Fibroblast of skin of right quadriceps (primary cell): ENCODE measurements at places on chromosomes 4 and X.

GRCh38 chr4:78762529-78762928 lies 13.6 kb upstream of the BMP2K start:
- no peak for DNase-seq

DNA sequence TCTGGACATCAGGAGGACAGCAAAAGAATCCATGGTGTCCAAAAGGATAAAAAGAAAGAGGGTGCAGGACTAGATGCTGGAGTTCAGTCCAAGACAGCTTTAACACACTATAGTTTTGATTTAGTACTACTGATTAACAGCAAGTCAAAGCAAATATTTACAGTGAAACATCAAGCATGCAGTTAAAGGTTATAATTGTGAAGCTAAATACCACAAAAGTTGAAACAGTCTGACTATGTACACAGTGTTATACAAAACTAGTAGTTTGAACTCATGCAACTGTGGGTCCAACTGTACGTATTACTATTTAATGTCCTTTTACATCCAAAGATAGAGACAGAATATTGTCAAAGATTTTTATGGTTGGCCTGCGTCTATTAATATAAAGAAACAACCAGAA lies 57.6 kb downstream of the CHIC2 start:
- DNase-seq = no peak

DNA sequence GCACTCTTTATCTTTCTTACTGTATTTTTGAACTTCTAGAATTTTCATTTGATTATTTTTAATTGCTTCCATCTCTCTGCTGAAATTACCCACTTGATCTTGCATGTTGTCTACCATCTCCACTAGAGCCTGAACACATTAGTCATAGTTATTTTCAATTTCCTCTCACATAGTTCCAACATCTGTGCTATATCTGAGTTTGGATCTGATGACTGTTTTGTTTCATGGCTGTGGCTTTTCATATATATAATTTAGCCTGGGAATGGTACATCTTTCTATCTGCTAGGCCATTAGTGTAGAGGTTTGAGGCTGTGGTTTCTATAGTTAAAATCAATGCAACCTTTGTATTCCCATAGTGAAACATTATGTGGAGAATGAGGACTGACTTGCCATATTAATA lies 33.2 kb downstream of the NPY2R start:
- DNase-seq = no peak

DNA sequence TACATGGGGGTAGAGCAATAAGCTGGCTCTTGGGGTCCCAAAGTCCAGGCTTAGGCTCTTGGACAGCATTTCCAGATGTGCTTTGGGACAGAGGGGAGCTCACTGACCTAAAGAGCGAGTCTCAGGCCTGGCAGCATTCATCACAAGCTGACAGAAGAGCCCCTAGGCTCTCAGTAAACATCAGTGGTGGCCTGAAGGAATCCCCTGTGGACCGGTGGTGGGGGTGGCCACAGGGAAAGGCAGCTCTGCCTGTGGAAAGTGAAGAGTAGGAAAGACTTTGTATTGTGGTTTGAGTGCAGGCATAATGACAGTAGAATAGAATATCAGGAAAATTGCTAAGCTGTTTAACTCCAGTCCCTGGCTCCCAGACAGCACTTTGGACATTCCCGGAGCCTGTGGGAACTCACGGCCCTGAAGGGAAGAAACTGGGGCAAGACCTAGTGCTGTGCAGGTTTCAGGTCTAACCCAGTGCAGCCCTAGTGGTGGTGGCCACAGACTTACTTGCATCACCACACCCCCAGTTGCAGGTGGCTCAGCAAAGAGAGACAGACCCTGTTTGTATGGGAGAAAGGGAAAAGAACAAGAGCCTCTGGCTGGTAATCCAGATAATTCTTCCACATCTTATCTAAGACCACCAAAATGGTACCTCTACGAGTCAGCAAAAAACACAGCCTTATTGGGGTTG lies 141.9 kb downstream of the MAB21L2 start:
- no peak for DNase-seq

GRCh38 chr4:153468587-153468986 lies 2.4 kb downstream of the TMEM131L start:
- peak; percentile 61 for DNase-seq

DNA sequence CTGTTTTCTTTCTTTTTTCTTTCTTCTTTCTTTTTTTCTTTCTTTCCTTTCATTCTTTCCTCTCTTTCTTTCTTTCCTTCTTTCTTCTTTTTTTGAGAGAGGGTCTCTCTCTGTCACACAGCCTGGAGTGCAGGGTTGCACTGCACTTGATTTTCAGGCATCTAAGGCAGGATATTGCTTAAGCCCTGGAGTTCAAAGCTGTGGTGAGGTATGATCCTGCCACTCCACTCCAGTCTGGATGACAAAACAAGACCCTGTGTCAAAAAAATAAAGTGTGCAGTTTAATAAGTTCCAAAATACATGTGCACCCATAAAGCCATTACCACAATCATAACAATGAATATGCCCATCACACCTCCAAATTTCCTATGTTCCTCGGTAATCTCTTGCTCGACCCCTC lies 10.6 kb upstream of the ZNF718 start:
- no peak for DNase-seq

DNA sequence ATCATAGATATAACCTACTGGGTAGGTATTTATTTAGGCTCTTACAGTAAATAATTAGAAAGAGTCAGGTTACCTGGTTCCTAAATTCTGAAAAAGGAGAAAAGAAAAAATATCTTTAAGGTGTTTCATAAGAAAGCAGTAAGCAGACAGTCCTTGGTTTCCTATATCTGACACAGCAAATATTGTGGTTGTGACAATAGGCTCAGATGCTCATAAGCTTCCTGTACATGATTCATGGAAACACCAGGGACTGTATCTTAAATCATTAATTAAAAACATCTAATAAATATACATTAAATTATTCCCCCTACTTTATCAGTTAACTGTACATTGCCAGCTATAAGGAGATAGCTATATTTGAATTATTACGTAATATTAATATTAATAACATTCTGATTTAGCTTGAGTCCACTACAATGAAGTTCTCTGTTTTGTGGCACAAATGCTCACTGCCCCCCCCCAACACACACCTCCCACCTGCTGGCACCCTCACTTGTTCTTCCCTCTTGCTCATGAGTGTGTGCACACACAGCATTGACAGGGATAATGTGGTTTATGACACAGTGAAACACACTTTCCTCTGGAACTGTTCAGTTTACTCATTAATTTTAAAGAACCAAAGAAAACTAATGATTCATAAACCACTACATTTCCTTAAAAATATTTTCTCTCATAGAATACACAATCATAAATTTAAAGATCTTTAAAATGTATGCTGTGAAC lies 187.4 kb downstream of the NR3C2 start:
- no peak for DNase-seq

DNA sequence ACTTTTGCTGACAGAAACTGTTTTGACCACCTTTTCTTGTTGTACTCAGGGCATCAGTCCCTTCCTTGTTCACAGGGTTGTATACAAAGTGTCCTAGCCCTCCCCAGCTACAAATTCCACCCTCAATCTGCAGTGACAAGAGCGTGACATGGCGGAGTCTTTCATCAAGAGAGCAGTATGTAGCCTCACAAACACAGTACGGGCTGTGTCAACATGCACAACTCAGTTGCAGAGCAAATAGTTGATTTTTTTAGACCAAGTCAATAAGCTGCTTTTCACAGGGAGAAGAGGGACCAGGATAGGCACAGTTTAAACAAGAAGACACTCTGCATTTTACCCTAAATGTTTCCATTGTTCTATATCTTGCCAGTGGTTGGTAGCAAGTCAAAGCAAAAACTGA lies 8.6 kb upstream of the HS6ST2 start:
- no peak for DNase-seq
